ENCODE measurements at places on chromosomes 2 and 18.

- no peak for DNase-seq
Measured at GRCh38 chr2:197852108-197852507, 47.7 kb downstream of the PLCL1 start.

DNA sequence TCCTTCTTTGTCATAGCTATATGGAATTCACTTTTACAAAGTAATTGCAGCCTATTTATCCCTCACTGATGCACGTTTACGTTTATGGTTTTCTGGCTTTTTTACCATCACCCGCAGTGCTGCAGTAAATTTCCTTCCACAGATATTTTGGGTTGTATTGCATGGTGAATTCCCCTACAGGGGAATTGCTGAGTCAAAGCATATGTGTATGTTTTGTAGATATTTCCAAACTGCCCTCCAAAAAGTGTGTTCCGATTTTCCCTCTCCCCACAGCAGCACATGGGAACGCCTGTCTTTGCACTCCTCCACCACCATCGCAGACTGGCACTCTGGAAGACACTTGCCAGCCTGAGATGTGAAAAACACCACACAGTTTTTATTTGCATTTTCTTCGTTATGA lies 80.6 kb upstream of the UXS1 start:
- DNase-seq: no peak

DNA sequence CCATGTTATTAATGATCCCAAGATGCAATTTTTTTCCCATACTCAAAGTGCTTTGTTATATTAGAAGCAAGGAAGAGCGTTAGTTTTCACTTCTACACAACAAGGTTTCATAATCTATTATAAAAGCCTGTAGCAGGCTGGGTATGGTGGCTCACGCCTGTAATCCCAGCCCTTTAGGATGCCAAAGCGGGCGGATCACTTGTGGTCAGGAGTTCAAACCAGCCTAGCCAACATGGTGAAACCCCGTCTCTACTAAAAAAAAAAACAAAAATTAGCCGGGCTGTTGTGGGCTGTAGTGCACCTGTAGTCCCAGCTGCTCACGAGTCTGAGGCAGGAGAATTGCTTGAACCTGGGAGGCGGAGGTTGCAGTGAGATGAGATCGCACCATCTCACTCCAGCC lies 19.0 kb upstream of the SERPINB2 start:
- no peak for DNase-seq

DNA sequence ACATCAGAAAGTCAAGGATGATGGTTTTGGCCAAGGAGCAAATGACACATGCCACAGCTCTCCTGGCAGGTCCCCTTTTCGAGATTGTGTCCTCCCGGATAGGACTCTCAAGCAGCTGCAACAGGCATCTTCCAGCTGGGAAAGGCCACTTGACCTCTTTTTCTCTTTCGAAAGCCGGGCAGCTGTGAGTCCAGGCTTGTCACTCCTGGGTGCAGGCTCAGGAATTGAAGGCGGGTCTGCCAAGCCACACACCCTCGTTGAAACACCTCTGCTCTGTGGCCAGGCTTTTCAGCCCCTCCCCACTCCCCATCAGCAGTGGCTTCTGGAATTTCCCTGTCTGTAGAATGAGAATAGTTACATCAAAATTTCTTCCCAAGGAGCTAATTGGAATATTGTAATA lies 98.0 kb downstream of the CCDC138 start:
- DNase-seq: no peak

GRCh38 chr2:17136877-17137276 lies 381.4 kb downstream of the RAD51AP2 start:
- no peak for DNase-seq

GRCh38 chr2:140526575-140526974 lies 1604.2 kb downstream of the LRP1B start:
- DNase-seq: no peak

- DNase-seq: no peak
Measured at GRCh38 chr2:218368621-218369153, 12.0 kb downstream of the CATIP start.

- DNase-seq: no peak
Measured at GRCh38 chr2:172864182-172864581, 128.5 kb downstream of the RAPGEF4 start.

DNA sequence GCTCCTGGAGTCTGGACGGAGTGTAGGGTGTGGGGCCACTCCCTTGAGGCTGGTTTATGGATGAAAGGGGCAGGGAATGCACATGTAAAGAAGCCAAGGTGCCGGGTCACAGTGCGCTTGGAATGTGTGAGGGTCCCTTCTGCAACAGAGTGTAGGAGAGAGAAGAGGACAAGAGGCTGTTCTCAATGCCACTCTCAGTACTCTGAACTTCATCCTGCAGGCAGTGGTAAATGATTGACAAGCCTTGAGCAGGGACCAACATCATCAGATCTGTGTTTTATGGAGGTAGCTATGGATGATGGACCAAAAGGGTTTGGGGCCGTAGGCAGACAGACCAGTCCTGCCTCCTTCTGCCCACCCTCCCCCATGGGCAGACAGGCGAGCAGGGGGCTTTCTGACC lies 7.2 kb upstream of the ALKAL2 start:
- DNase-seq: no peak

DNA sequence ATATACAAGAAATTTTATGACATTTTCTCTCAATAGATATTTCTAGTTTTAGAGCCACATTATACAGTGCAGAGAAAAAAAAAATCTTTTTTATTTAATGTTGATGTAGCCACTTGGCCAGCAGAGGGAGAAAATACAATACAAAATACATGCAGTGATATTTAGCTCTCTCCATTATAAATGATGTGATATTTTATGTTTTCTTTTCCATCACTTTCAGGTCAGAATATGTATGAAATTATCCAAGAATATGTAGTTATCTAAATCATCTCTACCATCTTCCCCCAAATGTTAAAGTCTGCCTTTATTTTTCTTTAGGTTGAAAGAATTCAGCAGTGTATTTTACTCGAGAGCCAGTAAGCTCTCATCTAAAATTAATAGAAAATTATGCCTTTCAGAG lies 533.6 kb upstream of the FSHR start:
- DNase-seq: no peak

DNA sequence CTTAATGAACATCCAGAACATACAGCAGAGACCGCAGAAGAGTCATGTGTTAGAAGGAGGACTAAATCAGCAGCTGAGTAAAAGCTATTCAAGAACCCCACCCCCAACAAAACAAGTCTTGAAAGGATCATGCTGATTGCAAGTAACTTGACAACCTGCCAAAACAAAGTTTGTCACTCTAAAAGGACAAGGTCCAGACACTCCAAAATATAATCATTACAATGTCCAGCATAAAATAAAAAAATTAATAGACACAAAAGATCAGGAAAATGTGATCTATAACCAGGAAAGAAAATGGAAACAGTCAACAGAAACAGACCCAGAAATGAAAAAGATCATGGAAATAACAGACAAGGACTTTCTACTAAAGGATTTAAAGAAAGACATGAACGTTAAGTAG lies 28.5 kb downstream of the CCDC88A start:
- DNase-seq: no peak

DNA sequence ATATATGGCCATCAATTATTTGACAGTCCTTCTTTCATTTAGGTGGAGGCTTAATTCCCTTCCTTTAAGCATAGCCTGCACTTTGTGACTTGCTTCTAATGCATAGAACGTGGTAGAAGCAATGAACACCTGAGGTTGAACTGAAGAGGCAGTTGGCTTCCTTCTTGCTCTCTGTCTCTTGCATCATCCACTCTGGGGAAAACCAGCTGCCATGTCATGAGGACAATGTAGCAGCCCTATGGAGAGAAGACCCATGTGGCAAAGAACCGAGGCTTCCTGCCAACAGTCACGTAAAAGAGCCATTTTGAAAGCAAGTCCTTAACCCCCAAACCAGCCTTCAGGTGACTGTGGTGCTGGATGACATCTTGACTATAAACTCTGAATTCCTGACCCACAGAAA lies 46.8 kb downstream of the ATOH8 start:
- DNase-seq: no peak

DNA sequence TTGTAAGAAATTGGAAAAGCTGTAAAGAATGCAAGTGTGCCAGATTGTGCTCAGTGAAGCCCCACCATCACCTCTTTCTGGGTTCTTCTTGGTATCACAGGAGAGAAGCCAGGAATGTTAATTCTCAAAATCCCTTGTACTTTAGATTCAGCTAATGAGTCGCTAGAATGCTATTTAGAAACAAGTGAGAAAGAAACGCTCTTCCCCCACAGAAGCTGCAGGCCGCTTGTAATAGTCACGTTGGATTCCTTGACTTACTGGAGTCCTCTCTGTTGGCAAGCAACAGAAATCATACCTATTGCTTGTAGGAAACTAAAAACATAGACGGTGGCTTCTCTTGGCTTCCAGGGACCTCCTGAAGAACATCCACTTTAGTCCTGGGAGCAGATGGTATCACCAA lies 375.6 kb upstream of the LRATD1 start:
- no peak for DNase-seq

- DNase-seq: no peak
Measured at GRCh38 chr2:46569061-46569560, 89.7 kb downstream of the TMEM247 start.

GRCh38 chr2:83596592-83597282 lies 862.3 kb downstream of the SUCLG1 start:
- DNase-seq: no peak

DNA sequence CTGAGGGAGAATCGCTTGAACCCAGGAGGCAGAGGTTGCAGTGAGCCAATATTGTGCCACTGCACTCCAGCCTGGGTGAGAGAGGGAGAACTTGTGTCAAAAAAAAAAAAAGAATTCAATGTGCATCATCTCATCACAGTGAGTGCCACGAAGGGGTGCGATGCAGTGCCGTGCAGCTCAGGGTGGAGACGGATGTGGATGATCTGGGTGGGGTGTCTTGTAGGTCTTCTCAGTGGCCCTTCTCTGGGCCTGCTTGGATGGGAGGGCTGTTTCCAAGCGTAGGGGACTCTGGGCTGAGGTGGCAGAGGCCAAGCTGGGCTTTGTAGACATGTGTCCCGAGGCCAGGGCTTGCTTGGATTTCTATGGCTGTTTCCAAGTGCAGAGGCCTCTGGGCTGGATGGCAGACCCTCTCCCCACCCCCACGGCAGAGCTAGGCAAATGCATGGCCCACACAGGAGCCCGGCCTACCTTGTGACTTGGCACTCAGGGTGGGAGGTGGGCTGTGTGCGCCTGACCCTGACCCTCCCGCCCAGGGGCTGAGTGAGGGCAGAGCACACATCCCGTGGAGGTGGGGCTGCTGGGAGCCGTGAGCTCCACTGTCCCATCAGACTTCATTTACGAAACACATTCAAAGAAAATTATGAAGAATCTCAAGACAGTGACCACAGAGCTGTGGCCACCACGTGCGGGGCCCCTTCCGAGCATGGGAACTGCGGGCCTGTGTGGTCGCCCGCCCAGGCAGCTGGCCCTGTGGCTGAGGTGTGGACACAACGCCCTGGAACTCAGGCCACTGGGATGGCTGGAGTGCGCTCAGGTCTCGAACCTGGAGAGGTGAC lies 76.4 kb downstream of the ASB1 start:
- DNase-seq: peak; percentile 11

- peak; percentile 11 for DNase-seq
Measured at GRCh38 chr18:49866680-49867079, 53.3 kb upstream of the ACAA2 start.

- DNase-seq: no peak
Measured at GRCh38 chr18:36622610-36623009, 206.2 kb downstream of the TPGS2 start.

GRCh38 chr2:114352988-114353387 lies 89.5 kb upstream of the DPP10 start:
- no peak for DNase-seq

All from right forelimb (tissue), 1 donor.